Mucosa of gallbladder (tissue), 1 donor: ENCODE measurements at places on chromosomes 5 and 9. TPM values are rescaled to one million over a fixed set of nuclear protein-coding genes. Genes with fewer than 3 reads are reported as not detected.
A peak's percentile ranks its signal among the peaks of the same experiment; 100 is the strongest.

The PDZD2 gene
- 2.7 TPM for total RNA-seq

The SLC36A3 gene
- not detected for total RNA-seq

The LCN6 gene
- total RNA-seq: 12.8 TPM

The RETREG1 gene
- total RNA-seq: 63.7 TPM

The SPATA9 gene
- total RNA-seq: 0.20 TPM

The F2RL2 gene
- 1.9 TPM for total RNA-seq

The DNAH5 gene
- 1.8 TPM for total RNA-seq

The SPATA31C1 gene
- total RNA-seq: not detected

The CNTFR gene
- total RNA-seq: 23.0 TPM

DNA sequence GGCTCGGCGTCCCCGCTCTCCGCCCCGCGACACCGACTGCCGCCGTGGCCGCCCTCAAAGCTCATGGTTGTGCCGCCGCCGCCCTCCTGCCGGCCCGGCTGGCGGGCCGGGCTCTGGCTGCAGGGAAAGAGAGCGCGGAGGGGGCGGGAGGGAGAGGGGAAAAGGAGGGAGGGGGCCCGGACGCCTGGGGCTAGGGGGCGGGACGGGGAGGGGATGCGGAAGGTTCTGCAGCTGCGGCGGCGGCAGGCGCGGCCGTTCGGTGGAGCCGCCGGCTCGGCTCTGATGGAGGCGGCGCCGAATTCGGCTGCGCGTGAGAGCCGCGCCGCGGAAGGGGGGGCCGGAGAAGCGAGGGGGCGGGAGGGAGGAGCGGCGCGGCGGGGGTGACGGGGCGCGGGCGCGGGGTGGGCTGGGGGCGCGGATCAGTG is at the start of gene MARCHF11:
TSS of gene MARCHF11 (minus strand) at position 281 of the 425 bp plus-strand sequence. CDS start at position 65, 216 bp downstream.
- DNase-seq: no peak

DNA sequence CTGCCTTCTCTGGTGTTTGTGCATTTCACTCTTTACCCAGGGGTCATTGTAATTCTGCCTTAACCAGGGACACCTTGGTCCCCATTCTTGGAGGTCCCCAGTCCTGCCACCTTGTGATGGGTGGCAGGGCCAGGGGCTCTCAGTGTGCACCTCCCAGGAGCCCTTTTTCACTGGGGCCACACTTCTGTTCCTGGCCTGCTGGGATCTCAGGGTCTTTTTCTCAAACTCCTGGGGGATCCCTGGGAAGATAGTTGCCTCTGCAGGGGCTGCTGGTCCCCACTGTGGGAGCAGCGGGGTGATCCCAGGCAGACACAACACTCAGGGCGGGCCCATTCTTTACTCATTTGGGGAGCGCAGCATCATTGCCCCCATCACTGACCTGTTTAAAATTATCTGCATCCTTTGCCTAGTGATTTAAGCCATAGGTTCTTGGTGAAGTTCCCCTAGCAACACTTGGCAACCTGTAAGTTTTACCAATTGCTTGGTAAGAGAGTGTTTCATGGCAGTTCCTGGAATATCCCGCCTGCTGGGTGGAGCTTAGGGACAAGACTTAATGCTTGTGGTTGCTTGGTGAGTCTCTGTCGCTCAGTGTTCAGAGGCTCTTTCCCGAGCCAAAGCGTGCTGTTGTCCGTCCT is 15.7 kb downstream of the PHF2 start:
- no peak for DNase-seq

DNA sequence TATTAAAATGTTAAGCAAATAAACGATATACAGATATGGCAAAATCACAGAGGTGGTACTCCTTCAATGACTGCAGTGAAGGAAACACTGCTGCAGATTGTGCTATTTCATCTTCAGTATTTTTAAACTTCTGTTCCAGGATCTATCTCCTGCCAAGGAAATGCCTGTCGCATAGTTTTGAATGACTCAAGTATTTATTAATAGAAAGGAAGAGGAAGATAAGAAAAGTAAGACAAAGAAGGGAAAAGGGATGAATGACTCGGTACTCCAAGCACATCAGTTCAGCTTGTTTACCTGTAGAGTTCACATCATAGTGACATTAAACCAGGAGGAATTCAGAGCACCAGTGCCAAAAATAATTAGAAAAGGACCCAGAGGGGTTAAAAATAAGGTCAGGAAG is 5.1 kb upstream of the GPX8 start:
- no peak for DNase-seq

GRCh38 chr9:127038531-127038930 is 83.9 kb downstream of the ANGPTL2 start:
- DNase-seq: no peak

- no peak for DNase-seq
These were observed 29.9 kb downstream of the SLC6A18 start for GRCh38 chr5:1255081-1255561.

- no peak for DNase-seq
These were observed 17.0 kb downstream of the MSX2 start for GRCh38 chr5:174741352-174741751.

- DNase-seq: no peak
These were observed 26.1 kb downstream of the PAEP start for GRCh38 chr9:135587658-135588057.

- no peak for DNase-seq
These were observed 51.0 kb downstream of the KIF4B start for GRCh38 chr5:155064580-155064979.

DNA sequence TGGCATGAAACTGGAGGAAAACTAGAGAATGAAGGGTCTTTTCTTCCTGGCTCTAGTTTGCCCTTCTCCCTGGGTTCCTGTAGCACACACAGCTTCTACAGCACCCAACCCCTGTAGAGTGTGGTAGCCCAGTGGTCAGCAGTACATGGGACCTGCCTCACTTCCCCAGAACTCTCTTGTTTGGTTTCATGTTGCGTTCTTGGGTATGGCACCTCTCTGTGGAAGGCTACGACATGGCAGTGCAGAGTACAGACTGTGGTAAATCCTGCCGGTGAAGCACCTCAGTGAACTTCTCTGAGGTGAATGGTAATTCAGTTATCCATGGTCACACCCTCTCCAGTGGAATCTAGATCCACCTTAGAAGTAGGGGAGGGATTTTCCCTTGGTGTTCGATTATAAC is 105.5 kb downstream of the TLR4 start:
- DNase-seq: no peak

- peak; percentile 40 for DNase-seq
These were observed 852 bp downstream of the ARHGEF37 start for GRCh38 chr5:149581931-149582768.

DNA sequence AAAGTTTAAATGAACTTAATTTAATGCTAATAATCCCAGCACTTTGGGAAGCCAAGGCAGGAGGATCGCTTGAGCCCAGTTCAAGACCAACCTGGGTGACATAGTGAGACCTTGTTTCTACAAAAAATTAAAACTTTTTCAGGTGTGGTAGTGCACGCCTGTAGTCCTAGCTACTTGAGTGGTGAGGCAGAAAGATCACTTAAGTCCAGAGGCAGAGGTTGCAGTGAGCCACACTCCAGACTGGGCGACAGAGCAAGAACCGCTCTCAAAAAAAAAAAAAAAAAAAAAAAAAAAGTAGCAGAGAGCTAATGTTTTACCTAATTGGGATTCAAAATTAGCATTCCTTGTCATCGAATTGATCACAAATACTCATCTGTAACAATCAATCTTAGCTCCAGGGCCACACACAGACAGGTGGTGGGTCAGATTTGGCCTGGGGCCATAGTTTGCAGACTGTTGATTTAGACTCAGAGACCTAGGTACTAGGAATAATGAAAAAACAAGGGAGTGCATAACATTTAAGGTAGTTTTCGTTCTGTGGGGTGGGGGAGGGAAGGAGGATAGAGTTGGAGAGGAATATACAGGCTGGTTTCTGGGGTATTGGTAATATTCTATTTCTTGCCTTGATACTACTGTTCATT is 21.4 kb downstream of the HSDL2 start:
- DNase-seq: no peak

DNA sequence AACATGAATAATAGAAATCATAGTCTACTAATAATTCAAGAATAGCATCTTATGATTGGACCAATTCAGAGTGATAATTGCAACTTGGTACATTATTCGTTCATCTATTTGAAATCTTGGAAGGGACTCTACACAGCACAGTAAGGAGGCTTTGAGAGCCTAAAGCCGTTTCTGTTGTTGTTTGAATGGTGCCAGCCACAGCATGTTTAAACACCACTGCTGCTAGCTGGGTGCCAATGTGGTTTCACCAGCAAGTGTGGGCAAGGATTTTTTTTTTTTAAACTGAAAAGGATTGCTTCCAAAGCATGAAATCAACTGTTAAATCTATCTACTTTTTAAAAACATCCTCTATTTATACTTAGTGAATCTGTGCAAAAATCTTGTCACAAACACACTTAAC is 253.9 kb upstream of the MAP3K1 start:
- no peak for DNase-seq

GRCh38 chr5:89998519-89999305 is 410.8 kb downstream of the CETN3 start:
- DNase-seq: no peak

DNA sequence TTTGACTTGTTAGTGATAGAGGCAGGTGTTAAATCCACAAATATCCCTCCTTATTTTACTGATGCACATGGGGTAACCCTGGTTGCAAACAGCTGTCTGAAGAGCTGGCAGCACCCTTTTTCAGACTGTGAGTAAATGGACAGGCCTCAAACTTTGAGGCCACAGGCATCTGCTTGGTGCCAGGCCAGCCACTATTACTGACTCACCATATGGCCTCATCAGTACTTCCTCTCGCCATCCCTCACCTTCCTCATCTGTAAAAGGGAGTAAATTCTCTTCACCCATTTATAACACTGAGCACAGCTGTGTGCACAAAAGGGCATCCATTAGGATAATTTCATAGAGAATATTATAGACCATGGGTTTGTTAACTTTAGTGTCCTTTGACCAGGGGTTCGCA is 11.9 kb upstream of the TNIP1 start:
- no peak for DNase-seq

- DNase-seq: no peak
These were observed 9.0 kb upstream of the PHF2 start for GRCh38 chr9:93567271-93567959.

DNA sequence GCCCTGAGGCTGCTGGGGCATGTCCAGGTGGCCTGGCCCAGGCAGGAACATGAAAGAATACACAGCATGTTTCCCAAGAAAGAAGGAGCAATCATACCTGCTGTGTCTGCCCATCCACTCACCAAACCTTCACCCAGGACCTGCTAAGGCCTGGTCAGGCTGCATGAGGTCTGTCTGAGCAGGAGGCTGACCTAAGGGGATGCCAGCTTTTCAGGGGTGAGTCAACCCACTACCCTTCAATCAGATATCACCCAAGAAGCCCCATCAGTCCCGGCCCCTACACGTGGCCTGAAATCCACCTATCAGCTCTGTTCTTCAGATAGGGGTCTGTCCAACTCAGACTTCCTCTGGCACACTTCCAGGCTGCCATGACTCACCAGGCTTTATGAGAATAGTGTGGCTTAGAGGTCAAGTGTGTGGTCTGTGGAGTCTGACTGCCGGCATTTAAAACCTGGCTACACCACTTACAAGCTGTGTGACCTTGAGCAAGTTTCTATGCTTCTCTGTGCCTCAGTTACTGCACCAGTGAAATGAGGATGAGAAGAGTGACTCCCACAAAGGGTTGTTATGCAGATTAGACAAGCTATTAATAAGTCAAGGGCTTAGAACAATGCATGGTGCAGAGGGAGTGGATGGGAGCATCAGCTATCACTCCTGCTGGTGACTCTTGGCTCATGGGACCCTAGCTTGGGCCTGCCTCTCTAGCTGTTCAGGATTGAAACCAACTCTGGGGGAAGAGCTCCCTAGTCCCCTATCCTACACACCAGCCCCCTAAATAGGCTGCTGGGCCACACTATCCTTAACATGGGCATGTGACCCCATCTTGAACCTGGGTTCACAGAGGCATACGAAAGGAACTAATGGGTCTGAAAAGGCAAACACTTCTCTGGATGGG is 130.3 kb downstream of the PAX5 start:
- DNase-seq: peak; percentile 31

GRCh38 chr5:62684310-62684709 is 105.7 kb downstream of the LRRC70 start:
- DNase-seq: no peak

- no peak for DNase-seq
These were observed 458.5 kb downstream of the TLR4 start for GRCh38 chr9:118162716-118163115.

DNA sequence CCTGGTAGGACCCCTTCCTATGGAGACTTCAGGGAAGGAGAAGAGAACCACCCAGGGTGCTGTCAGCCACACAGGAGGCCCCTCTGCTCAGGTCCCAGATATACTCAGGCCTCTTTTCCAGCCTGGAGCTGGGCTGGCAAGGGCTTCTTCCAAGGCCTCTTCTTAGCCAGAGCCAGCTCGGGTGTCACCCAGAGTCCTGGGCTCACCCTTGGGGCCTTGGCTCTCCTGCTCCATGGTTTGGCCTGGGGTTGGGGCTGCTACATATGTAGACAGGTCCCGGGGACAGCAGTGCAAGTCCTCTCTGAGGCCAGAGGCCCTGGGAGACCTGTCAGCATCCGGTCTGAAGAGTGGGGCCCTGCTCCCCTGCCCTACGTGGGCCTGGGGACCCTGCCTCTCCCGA is 22.8 kb downstream of the PAEP start:
- DNase-seq: no peak

GRCh38 chr5:37875051-37875787 is 35.4 kb upstream of the GDNF start:
- DNase-seq: no peak

DNA sequence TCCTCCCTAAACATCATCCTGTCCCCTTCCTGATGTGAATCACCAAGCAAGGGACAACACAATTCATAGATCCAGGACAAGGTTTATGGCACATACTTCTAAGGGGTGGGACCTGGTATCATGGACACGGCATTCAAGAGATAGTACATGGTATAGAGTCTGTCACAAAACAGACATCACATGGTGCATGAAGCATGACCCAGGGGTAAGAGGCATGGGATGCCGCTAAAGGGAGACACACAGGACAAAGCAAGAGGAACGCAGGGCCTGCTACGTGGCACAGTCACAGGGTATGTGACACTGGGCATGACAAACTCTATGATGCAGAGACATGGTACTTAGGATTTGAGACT is 20.7 kb downstream of the GSN start:
- no peak for DNase-seq

DNA sequence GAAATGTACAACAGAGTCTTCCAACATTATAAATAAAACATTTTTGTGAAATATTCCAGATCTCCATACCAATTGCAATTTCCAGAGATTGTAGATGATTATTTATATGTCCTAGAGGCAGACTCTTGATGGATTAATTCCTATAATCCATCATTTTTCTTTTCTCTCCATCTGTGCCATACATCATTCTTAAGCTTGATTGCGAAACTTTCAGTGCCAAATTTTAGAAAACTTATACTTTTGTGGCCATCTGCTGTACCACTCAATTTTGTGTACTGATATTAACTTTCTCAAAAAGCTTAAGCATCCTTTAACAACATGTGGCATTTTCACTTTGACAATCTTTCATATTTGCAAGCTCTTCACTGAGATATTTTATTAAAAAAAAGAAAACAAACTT is 446.9 kb downstream of the SEMA5A start:
- DNase-seq: no peak

DNA sequence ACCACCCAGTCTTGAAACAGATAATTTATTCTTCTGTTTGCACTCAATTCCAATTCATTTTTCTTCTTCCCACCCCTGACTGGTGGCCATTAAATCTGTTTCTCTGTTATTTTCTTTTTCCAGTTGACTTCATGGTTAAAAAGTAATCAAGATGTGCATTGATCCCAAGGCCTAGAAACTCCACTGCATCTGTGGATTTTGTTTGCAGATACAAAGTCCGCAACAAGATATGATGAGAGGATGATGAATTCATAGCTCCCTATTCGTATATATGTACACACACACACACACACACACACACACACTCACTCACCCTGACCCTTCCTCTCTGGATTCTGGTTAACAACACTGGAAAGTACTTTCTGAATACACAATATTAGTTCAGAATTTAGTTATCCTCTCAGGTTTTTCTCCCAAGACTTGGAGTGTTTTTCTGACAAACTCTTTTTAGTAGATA is 52.4 kb downstream of the CD180 start:
- DNase-seq: peak; percentile 40
